ENCODE measurements at places on chromosomes 2 and 18.

GRCh38 chr18:933082-933481 lies 28.4 kb downstream of the ADCYAP1 start:
- no peak for DNase-seq

DNA sequence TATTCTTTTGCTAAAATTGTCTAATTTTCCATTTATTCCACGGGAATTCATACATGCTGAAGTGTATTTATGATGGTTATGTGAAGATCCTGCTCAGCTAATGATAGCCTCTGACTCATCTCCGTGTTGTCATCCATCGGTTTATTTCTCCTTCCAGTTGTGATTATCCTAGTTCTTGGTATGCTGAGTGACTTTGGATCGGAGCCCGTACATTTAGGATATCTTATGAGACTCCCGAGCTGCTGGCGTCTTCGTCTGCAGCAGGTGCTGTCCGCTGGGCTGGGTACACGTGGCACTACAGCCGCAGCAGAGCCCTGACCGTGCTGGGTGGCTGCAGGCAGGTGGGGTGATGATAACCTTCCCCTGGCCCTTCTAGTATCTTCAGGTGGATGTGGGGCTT lies 40.1 kb upstream of the GALR1 start:
- DNase-seq = no peak

- no peak for DNase-seq
Measured at GRCh38 chr2:168573128-168573903, 117.2 kb downstream of the CERS6 start.

DNA sequence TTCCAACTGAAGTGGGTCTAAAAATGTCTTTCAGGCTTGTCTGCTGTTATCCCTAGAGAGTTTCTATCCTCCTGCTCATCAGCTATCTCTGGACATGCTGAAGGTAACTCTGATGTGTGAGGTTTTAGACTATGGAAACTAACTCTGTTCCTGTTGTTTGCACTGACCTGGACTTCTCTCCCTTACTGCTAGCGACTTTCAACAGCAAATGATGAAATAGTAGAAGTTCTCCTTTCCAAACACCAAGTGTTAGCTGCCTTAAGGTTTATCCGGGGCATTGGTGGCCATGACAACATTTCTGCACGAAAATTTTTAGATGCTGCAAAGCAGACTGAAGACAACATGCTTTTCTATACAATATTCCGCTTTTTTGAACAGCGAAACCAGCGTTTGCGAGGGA lies 26.9 kb downstream of the RMC1 start:
- no peak for DNase-seq

All from stimulated activated CD4-positive, alpha-beta T cell treated with anti-CD3 and anti-CD28 coated beads, Interleukin-15, amount 100 ng/mL, for 24 hours (primary cell).